ENCODE measurements at places on chromosomes 1 and 21.

- no peak for DNase-seq
These were observed 65.6 kb upstream of the KCTD3 start for GRCh38 chr1:215501496-215501895.

DNA sequence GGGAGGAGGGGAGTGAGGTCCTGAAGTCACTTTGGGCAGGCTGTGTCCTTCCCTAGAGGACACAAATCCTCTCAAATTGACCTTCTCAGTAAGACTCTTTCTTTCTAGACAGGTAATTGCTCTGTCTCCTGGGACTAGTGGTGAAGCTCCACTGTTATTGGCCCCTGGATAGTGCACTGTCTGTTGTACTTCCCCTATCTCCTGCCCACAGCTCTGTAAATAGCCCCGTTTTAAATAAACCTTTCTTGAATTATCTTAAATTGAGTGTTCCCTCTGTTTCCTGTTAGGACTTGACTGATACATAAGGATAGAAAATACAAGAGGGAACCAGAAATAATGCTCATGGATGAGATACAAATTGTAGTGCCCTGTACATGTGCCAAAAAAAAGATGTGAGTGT lies 229.5 kb upstream of the USP24 start:
- no peak for DNase-seq

DNA sequence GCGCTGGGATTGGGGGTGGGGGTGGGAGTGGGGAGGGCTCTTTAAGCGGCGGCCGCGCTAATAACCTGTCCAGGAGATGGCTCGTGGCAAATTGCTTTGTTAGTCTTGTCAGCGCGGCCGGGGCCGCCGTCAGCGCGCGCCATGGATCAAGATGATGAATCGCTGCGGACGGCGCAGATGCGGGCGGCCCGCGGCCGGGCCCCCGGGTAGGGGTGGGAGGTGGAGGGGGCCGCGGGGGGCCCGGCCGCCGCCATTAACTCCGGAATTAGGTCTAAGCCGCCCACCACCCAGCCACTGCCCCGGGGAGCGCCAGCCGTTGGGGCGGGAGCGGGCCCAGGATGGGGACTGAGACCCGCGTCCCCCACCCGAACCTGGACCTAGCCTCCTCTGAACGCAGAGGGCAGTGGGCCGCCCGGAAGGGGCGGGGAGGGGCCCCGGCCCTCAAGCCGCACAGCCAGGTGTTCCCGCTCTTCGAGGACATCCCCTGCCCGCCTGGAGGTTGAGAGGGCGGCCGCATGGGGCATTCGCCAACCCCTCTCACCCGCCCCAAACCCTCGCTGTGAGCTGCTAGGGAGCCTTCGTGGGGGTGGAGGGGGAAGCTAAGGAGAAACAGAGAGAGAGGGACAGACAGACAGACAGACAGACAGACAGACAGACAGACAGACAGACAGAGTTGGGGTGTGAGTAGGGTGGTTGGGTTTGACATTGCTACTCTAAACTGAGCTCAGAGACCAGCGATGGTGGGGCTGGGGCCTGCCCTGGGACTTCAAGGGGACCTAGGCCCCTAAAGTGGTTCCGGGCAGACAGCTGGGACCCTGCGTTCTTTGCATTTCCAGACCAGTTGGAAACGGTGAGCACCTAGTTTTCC lies 3.8 kb upstream of the DMBX1 start:
- DNase-seq = no peak

DNA sequence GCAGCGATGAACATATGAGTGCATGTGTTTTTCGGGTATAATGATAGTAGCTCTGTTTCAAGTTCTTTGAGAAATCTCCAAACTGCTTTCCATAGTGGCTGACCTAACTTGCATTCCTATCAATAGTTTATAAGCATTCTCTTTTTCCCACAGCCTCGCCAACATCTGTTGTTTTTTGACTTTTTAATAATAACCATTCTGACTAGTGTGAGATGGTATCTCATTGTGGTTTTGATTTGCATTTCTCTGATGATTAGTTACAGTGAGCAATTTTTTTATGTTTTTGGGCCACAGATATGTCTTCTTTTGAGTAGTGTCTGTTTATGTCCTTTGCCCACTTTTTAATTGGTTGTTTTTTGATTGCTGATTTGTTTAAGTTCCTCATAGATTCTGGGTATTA lies 10.6 kb upstream of the RUNX1 start:
- no peak for DNase-seq

DNA sequence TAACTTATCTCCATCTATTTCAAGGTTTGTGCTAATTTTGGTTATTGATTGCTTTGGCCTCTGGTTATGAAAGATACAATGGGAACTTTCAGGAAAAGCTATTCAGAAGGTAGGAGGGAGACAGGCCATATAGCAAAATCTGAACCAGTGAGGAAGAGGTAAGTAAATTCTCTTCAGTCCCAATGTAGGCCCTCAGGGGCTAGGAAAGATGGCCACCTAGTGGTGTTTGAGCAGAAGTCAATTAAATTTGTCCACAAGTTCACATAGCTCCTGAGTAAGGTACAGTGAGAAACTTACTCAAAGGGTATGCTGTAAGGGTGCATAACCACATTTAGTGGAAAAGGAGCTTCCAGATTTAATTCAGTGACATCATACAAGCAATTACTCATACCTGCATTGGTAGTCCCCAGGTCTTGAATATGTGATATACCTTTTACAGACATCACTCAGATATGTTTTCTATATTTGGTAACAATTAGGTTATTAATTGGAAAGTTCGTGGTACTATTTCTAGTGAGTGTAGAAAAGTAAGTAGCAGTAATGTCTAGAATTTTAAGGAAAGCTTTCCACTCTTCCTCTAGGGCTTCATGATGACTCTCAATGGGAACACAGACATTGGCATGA lies 21.4 kb upstream of the FMO1 start:
- no peak for DNase-seq

All from activated CD4-positive, CD25-positive, alpha-beta regulatory T cell treated with anti-CD3 and anti-CD28 coated beads, Interleukin-2, amount 50 U/mL, for 16 hours (primary cell).